Kasumi-1 (cell line): ENCODE measurements at places on chromosomes 7 and 10.

DNA sequence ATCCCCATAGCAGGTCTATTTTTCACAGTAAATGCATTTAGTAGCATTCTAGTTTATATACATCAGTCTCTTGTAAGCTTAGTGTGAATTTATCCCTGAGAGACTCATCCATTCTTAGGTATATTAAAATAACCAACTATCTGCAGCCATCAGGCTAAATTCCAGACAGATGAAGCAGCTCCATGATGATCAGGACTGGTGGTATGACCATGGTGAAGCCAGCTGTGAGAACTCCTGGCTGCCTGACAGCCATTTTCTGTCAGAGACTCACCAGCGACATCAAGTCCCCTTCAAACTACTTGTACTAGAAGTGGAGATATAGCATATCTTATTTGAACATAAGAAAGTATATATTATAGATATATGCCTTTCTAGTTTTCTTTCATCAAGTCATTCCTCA, 70.3 kb upstream of the GSDME start:
- no peak for DNase-seq

GRCh38 chr7:29806208-29806994, at the start of gene WIPF3:
Gene WIPF3, plus strand, starts transcription at chr7:29806508. Its CDS starts 28,217 bp downstream, at chr7:29834725.
- no peak for DNase-seq

DNA sequence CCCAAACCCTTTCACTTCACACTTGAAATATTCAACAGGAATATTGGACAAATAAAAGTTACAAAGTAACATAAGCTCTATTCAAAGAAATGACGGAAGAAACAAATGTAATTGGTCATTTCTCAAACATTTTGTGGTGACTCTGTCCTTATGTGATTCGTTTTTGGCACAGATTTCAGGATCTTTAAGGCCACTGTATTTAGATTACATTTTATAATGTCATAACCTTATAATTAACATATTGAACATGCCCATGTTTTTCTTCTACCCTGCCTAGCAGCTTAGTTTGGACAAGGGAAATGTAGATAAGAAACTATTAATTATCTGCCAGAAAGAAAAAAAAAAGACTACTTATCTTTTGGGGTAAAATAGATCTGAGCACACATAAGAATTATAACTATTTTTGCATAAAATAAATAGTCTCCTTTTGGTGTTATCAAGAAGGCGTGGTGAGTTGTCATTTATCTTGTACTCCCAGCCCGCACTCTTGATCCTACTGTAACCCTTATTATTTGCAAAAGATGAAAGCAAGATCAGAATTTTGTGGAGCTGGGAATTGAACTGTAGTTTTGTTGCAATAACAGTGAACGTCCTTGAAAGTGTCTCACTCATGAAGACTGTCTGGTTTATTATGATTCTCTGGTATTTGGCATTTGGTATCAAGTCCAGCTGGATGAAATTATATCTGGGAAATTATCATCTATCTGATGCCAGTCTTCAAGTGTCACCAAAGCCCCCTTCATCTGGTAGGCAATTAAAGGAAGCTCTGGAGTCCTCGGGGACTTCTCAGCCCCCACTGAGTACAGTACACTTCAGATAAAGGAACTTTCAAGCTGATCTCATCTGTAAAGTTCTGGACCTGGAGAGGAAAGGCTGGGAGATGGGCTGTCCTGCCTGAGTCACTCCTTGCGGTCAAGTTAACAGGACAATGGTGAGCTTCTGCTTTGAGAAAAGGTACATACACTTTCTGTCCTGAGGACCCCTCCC, 175.7 kb upstream of the INHBA start:
- no peak for DNase-seq

DNA sequence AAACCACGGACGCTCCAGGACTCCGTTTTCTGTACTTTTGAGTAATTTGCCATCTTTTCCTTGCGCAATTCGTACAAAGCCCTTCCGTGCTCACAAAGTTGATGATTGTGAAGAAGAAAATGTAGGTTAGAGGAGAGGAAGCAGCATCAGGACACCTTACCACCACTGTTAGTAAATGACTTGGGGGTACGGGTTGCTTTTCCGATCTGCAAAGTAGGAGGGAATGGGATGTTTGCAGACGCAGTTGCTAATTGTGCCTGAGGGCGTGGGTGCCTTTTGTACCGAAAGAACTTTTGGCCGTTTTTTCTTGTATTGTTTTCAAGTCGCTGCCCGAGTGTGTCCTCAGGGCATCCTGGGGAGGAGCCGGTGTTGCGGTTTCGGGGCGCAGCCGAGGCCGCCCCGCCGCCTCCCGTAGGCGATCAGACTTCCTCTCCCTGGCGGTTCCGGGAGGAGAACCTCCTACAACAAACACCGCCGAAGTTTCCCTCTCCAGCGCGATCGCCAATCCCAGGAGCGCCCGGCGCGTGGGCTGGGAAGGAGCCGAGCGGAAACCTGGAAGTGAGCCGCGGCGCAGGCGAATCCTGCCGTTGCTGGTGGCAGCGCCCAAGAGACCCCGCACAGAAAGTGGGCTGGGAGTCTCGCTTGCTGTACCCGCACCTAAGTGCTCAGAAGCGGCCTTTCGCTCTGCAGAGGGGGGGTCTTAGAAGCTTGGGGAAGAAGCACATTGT, 1.0 kb downstream of the PRR15 start:
- DNase-seq = peak; percentile 45

GRCh38 chr10:83218205-83218604, 921.1 kb upstream of the GHITM start:
- no peak for DNase-seq

DNA sequence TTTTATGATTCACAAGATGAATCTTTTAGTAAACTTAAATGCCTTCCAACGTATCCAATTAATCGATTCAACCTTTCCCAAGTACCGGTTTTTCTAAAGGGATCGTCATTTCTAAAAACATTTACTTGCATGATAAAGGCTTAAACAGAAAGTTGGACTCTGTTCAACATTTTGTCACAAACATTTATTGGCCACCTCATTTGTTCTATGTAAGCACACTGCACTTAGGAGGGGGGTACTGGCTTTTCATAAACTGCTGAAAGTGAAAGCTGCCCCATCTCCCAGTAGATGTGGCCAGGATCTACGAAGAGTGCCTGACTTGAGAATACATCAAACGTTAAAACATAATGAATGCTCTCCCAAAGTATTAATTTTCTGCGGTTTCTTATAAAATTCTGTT, 37.3 kb upstream of the LAMB4 start:
- no peak for DNase-seq

DNA sequence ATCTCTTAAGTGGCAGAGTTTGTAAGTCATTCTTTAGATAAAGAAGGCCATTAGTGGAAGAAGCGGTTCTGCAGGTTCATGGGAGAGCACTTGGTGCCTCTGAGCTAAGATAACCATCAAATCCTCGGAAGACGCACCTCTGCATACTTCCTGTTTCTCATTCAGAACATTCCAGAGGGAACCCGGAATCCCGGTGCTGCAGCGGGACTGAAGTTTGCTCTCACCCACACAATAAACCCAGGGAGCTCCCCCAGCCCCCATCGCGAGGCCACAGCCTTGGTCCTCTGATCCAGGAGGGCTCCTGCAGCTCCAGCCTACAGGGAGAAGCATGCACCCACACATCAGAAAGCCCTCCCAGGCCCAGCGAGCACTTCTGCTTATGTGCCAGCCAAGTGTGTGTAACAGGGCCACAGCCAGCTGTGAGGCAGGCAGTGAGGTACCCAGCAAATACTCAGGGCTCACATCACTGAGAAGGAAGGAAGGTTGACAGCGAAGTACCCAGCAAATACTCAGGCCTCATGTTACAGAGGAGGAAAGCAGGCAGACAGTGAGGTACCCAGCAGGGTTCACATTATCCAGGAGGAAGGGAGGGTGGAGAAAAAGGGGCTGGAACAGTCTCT, 142.4 kb downstream of the DIP2C start:
- peak; percentile 32 for DNase-seq

GRCh38 chr10:33618196-33618595, 283.7 kb upstream of the NRP1 start:
- DNase-seq = peak; percentile 39

- no peak for DNase-seq
Measured at GRCh38 chr7:48621076-48621475, 303.3 kb upstream of the CDC14C start.

- no peak for DNase-seq
Measured at GRCh38 chr7:139582130-139582650, 58.7 kb downstream of the CLEC2L start.

DNA sequence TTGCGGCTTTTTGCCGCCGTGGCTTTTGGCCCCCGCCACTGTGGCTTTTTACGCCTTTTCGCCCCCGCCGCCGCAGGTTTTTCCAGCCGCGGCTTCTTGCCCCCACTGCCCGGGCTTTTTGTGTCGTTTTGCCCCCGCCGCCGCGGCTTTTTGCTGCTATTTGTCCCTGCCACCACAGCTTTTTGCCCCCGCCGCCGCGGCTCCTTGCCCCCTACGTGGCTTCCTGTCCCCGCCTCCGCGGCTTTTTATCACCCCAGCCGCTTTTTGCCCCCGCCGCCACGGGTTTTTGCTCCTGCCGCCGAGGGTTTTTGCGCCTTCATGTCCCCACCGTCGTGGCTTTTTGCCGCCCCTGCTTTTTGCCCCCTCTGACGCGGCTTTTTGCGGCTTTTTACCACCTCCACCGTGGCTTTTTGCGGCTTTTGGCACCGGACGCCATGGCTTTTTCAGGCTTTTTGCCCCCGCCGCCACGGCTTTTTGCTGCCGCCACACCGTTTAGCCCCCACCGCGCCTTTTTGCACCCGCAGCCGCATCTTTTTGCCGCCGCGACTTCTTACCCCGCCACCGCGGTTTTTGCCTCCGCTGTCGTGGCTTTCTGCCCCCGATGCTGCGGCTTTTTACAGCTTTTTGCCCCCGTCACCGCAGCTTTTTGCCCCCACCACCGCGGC, 637.0 kb downstream of the ZNF716 start:
- no peak for DNase-seq

- no peak for DNase-seq
Measured at GRCh38 chr10:72291019-72291532, 17.4 kb downstream of the DDIT4 start.

DNA sequence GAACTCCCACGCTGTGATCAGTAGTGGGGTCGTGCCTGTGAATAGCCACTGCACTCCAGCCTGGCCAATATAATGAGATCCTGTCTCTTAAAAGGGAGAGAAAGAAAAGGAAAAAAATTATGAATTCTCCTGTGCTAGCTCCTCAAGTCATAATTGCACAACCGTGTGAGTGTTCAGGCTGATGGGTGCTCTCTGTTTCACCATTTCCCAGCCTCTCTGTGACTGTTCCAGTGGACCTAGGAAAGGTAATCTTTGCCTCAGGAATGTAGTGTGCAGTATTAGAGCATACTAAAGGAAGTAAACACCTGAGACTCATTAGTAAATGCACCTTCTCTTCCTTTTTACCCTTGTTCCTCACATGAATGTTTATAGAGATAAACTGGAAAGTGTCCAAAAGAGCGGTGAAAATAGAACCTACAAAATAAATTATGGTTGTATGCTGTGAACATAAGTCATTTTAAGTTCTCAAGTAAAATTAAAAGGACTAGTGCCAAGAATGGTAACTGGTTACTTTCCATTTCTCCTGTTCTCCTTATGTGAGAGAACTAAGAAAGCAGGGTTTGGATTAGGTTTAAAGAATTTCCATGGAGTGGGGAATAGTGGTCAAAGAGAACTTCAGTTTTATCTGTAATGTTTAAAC, 42.7 kb downstream of the INPP5F start:
- no peak for DNase-seq

GRCh38 chr10:34151481-34151880, 663.6 kb downstream of the PARD3 start:
- no peak for DNase-seq

DNA sequence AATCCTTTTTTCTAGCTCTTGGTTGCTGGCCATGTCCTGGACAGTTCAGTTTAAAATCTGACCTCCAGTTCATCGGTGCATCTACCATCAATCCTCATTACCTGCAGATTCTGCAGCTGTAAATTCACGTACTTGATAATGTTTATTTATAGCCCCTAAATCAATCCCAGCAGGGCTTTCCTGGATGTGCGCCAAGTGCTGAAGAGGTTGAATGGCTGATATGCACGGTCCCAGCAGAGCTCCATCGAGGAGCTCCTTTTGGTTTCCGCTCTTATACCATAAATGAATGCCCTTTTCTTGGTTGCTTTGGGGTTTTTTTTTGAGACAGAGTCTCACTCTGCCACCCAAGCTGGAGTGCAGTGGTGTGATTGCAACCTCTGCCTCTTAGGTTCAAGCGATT, 91.2 kb upstream of the CCZ1B start:
- no peak for DNase-seq

GRCh38 chr10:42929993-42930392, 146.9 kb upstream of the RET start:
- DNase-seq = no peak

- peak; percentile 99 for DNase-seq
Measured at GRCh38 chr10:58266826-58267712, 625 bp downstream of the IPMK start.

DNA sequence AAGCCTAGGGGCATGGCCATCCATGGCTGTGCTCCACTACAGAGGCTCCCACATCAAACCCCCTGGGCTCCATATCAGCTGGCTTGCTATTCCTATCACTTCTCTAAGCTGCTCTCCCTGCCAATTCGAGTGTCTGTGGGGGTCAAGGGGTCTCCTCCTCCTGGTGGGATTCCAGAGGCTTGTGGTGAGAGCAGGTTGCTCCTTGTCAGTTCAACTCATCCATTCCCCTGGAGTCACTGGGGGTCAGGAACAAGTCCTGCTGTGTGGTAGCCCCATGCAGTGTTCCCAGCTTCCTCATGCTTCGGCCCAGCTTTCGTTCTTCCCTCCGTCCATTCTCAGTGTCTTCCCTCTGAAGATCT, 86.6 kb upstream of the UNC5B start:
- no peak for DNase-seq

- DNase-seq = no peak
Measured at GRCh38 chr10:76068856-76069255, 637.4 kb downstream of the LRMDA start.

DNA sequence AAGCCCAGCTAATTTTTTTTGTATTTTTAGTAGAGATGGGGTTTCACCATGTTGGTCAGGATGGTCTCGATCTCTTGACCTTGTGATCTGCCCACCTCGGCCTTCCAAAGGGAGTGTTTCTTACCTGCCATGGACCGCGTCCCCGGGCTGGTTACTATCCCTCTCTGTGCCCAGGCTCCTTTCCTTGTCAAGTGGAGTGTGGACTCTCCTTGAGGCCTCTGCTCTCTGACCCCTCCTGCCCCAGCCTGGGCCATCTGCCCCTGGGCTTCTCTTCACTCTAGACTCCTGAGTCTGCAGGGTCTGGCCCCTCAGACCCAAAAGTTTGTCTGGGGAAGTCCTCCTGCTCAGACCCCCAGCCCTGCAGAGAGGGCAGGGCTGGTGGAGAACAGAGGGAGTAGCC, 20.7 kb downstream of the NEURL1 start:
- DNase-seq = no peak

GRCh38 chr7:135260470-135260869, 26.8 kb downstream of the STRA8 start:
- no peak for DNase-seq

- peak; percentile 21 for DNase-seq
Measured at GRCh38 chr10:27157150-27157549, 2.0 kb downstream of the MASTL start.

GRCh38 chr7:5197811-5198210, 7.8 kb downstream of the WIPI2 start:
- DNase-seq = no peak
